Glomerular endothelial cell (primary cell): ENCODE measurements at places on chromosomes 2 and 18. TPM values are rescaled to one million over a fixed set of nuclear protein-coding genes. Genes with fewer than 3 reads are reported as not detected.

SATB2 gene
- total RNA-seq, result 2.6 and 5.0 TPM in 2 replicates

DNA sequence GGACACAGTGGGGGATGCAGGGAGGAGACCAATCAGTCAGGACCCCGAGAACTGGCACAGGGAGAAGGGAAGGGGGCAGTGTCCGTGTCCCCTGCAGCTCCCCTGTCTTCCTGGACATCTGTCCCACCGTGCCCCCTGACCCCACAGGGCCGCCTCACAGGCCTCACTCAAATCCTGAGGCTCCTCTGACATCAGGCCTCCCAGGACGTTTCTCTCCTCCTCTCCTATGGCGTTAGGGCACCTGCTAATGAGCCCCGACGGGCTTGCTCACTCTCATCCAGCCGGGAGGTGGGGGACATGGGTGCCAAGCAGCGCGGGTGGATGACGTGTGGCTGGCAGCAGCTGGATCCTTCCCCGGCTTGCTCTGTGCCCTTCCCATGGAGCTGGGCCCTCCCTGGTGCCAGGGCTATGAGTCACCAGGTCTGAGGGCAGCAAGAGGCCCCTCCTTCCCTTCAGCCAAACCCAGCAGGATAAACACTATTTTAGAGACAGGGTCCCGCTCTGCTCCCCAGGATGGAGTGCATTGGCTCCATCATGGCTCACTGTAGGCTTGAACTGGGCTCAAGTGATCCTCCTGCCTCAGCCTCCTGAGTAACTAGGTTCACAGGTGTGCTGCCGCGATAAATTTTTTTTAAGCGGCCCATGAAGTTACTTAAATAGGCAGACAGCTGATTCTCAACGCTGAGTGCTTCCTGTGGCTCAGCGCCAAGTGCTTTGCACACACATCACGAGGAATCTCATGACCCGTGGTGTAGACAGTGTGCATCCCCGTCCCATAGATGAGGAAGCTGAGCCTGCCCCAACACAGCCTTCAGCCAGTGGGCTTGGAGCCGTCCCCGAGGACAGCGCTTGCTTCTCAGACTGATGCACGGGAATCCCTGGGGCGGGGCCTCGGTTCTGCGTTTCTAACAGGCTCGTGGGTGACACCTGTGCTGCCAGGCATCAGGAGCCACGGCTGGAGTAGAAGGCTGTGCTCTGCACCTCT lies 64.5 kb upstream of the HDAC4 start:
- no peak for DNase-seq

DNA sequence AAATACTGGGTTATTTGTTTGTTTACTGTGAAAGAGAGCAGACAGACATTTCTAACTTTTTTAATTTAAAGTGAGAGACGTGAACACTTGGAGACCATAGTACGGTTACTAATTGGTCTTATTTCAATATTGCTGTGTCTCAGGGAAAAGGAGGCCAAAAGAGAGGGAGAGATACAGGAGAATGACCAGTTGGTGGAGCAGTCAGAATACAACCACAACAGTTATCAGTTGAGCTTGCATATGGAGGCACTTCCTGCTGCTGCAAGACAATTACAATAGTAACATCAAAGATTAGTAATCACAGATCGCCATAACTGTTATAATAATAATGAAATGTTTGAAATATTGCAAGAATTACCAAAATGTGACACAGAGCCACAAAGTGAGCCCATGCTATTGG lies 58.2 kb downstream of the TWSG1 start:
- no peak for DNase-seq

CETN1 gene
- total RNA-seq, result not detected in 2 replicates

DNA sequence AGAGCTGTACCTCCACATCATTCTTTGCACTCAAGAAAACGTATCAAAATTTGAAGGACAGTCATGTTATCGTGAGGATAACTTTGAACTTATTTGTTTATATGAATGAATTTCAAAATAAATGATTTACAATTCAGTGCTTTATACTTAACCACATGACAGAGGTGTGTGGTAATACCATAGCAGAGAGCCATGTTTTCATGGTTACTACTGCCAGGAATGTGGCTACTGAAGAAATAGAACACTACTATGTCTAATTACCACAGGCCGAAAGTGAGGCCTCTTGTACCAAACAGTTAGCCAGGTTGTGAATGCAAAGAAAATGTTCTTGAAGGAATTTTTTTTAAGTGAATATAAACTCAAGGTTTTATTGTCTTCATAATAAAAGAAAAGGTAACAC lies 49.2 kb downstream of the AAK1 start:
- no peak for DNase-seq

GALNT3 gene
- 3.2 and 4.0 TPM in 2 replicates for total RNA-seq

FAM110C gene
- total RNA-seq, result 0.34 TPM in 1 of 2 replicates, not detected in the other

- no peak for DNase-seq
Observed at GRCh38 chr2:99725820-99726219, 236.0 kb upstream of the REV1 start.

DNA sequence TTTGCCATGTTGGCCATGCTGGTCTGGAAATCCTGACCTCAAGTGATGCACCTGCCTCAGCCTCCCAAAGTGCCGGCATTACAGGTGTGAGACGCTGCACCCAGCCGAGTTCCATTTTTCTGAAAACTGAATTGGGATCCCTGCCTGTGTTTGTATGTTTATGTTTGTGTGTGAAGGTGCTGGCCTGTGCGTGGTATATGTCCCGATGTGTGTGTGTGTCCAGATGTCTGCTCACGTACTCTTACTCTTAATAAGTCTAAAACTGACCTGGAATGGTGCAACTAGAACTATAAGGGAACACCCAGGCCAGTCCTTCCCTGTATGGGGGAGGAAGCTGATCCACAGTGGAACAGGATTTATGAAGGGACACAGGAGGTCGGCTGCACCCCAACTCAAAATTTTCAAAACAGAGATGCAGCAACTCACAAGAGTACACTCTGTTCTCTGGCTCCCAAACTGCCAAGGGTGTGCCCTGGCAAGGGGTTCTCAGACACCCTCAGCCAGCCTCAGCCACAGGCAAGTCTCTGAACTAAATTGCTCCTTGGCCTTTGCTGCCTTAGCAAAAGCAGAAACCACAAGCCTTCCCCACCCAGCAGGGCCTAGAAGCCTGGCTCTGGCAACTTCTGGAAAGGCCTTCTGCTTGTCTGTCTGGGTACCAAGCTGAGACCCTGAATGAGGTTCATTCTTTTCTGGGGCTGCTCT lies 36.5 kb downstream of the RHOB start:
- no peak for DNase-seq

- DNase-seq, result no peak
Observed at GRCh38 chr2:202056611-202057010, 16.4 kb upstream of the KIAA2012 start.

GRCh38 chr2:133266926-133267590 lies 301.2 kb downstream of the NCKAP5 start:
- no peak for DNase-seq

BCL2 gene
- 2.2 and 6.0 TPM in 2 replicates for total RNA-seq

NRP2 gene
- total RNA-seq, result 498 and 533 TPM in 2 replicates

DNA sequence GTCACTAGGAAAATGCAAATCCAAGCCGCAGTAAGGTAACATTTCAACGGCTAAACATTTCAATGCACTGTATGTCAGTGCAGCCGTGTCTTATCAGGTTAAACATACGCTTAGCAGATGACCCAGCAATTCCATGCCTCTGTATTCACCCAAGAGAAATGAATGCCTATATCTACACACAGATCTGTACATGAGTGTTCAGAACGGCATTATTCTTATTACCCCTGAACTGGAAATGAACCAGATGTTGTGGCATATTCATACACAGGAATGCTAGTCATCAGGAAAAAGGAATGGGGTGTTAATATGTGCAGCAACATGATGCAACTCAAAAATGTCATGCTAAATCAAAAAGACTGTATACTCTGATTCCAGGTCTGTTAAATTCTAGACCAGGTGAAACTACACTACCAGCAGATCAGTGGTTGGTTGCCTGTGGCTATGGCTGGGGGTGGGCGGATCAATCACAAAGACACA lies 80.4 kb upstream of the RPL31 start:
- DNase-seq, result no peak

MAB21L4 gene
- total RNA-seq, result not detected in 2 replicates

DNA sequence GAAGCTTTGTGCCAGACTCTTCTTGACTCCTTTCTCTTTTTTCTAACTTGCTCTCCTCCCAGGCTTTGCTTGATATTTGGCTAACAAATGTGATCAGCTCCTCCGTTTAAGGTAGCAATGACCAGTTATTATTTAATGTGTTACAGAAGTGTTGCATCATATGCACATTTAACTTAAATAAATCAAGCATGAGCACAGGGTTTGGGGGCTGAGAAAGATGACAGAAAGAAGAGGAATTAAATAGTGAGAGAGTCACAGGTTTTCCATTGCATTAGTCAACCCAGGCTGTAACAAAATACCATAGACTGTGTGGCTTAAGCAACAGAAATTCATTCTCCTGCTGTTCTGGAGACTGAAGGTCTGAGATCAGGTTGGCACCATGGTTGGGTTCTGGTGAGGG lies 343.8 kb downstream of the RPRM start:
- DNase-seq, result no peak

PAX3 gene
- not detected in 2 replicates for total RNA-seq

SLC16A14 gene
- 1.1 and 3.1 TPM in 2 replicates for total RNA-seq

DNA sequence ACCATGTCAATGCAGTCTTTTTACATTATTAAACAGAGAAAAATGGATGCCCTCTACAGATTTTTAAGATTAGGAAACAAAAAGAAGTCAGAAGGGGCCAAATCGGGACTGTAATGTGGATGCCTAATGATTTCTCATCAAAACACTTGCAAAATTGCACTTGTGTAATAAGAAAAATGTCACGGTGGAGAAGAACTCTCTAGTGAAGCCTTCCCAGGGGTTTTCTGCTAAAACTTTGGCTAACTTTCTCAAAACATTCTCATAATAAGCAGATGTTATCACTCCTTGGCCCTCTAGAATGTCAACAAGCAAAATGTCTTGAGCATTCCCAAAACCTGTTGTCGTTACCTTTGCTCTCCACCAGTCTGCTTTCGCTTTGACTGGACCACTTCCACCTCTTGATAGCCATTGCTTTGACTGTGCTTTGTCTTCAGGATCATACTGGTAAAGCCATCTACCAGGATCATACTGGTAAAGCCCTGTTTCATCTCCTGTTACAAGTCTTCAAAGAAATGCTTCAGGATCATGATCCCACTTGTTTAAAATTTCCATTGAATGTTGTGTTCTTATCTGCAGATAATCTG lies 226.8 kb downstream of the TNS1 start:
- DNase-seq, result no peak

- DNase-seq, result no peak
Observed at GRCh38 chr2:48915227-48915626, 159.7 kb upstream of the LHCGR start.

GRCh38 chr18:10822456-10822855 lies 296.6 kb downstream of the NAPG start:
- DNase-seq, result no peak

GRCh38 chr2:49240608-49241007 lies 86.3 kb upstream of the FSHR start:
- DNase-seq, result no peak

FNDC4 gene
- 27.5 and 34.3 TPM in 2 replicates for total RNA-seq

DNA sequence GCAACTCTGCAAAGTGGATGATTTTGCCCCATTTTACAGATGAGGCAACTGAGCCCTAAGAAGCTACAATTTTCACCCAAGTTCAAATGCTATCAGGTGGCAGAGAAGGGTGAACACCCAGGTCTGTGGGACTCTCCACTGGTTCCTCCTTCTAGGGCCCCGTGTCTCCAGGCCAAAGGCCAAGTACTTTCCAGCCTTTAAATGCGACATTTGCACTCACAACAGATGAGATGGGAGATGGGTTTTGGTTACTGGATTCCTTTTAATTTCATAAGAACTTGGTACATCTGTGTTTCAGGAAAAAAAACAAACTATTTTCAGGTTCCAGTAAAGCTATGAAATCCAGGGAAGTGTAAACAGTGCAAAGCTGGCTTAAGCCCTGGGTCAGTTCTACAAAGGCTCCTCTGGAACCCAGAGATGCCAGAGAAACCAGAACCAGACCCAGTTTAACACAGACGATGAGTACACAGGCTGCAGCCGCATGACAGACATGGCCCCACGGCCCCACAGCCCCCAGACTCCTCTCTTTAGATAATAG lies 361.7 kb downstream of the ANAPC1 start:
- DNase-seq, result no peak

DNA sequence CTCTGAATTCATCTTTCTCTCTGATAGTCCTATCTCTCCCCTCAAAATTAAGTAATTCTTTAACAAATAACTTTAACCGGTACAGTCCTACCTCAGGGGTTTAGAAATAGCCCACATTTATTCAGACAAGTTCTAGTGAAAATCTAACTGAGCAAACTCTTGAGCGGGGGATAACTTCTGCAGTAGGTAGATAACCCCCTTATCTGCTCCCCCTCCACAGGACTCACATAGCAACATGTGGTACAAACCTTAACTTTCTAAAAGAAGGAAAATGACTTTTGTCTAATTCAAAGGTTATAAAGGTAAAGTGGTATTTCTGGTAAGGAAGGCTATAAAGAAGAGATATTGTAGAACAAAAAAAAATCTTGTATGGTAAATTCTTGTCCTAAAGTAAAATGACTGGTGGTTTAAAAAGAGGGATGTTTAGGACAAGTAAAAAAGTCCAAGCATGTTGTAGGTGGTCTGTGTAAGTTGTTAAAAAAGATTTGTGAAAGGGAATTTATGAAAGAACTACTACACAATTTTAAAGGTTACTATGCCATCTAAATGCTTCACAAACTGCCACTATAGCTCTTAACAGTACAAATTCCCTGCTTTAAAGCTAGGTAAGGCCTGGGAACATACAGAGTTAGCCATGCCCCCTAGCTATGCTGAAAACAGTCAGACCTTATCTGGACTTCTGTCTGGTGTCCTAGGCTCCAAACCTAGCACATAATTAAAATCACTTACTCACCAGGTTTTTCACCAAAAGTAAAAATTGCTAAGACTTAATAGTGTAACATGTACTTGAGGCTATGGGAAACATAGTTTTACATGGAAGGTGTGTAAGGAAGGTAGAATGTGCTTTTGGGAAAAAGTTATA lies 8.1 kb upstream of the RPIA start:
- DNase-seq, result no peak

HS6ST1 gene
- total RNA-seq, result 33.7 and 36.7 TPM in 2 replicates

- no peak for DNase-seq
Observed at GRCh38 chr2:126700677-126701076, 44.7 kb downstream of the GYPC start.

ABCB11 gene
- total RNA-seq, result 0.18 TPM in 1 of 2 replicates, not detected in the other

GRCh38 chr2:126946318-126947102 lies 47.8 kb downstream of the TEX51 start:
- no peak for DNase-seq

DNA sequence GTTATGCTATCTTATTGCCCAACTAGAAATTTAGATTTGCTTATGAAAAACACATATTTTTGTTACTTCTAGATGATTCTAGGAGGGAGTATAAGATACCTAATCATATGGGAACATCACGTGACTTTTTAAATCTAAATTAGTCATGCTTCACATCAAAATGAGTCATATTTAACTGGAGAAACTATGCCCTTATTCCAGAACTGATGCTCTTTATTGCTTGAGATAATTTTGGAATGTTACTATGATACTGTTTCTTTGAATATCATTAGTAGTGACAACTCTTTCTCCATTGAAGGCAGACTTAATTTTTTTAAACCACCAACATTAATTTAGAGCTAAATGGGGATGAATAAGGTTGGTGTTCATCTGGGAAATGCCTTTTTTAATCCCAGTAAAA lies 19.9 kb upstream of the ELAC1 start:
- DNase-seq, result no peak
